ENCODE measurements at places on chromosomes 11 and 22.

DNA sequence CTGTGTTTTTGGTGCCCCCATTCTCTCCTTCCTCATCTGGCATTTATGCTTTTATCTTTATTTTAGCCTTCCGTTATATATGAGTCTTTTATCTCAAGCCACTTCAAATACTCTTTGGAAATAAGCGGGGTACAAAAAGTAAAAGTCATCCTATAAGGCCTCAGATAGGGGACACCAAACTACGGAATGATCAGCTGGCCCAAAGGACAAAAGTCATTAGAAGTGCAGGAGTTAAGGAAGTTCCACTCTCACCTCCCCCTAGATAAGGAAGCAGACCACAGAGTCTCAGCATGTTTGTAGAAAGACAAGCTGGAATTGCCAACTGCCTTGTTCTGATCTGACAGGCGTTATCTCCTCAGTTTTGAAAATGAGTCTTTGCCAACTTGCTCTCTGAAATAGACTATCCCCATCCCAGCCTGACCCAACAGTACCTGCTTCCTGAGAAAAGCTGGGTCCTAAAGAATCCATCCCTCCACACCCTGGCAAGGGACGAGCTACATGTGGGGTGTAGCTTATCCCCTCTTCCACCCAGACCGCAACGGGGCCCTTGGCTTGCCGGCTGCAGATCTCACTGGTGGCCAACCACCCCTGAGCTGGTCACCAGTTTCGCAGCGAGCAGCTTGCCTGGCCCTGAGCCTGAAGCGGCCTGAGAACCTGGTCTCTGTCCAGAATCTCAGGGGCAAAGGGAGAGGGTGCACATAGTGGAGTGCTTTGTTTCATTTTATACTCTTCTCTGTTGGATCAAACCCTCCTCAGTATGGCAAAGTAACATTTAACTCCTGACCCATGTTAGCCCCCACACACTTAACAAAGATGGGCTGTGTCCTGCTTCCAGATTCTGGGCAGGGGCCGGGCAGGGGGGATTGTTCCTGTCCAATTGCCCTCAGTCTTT is 13.8 kb downstream of the FADS2 start:
- DNase-seq, result no peak

GRCh38 chr11:80586464-80586863 is 1145.6 kb upstream of the TENM4 start:
- DNase-seq, result no peak

- peak; percentile 71 for DNase-seq
Measured at GRCh38 chr11:116415095-116415494, 357.7 kb downstream of the BUD13 start.

- no peak for DNase-seq
Measured at GRCh38 chr11:3206156-3206921, 12.3 kb downstream of the MRGPRG start.

- peak; percentile 52 for DNase-seq
Measured at GRCh38 chr11:44120169-44120568, 24.7 kb downstream of the EXT2 start.

GRCh38 chr22:43172191-43172590 is 14.7 kb downstream of the TTLL12 start:
- no peak for DNase-seq

DNA sequence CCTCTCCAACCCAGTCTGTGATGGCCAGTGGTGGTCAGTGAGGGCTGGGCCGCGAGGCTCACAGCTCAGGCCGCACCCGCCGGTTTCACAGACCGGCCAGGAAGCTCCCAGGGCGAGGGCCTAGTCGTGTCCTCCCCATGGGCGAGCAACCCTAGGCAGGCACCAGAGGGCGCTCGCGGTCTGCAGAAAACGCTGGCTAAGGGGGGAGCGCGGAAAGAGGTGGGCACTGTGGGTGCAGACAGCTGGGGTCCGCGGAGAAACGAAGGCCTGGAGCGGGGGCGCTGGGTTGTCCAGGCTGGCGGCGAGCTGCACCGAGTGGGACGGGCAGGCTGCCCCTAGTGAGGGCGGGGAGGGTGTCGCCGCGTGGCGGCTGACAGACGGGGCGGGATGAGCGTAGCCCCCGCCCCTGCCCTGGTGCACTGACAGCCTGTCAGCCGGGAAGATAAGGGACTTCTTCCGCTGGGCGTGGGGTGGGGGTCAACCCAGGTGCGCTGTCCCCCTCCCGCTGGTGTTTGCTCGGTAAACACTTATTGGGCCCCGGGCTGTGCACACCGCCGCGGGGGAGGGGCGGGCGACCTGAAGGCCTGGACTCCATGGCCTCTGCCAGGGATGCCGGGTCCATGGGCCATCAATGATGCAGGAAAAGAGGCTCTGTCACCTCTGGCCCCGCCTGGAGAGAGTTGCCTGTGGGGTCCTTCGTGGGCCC is 7.5 kb downstream of the GP1BB start:
- DNase-seq, result peak; percentile 87

GRCh38 chr11:27107548-27107947 is 66.9 kb downstream of the BBOX1 start:
- no peak for DNase-seq

GRCh38 chr11:72528121-72528520 is 93.8 kb upstream of the CLPB start:
- DNase-seq, result no peak

GRCh38 chr11:31872076-31872443 is 60.9 kb upstream of the PAX6 start:
- DNase-seq, result no peak

- DNase-seq, result no peak
Measured at GRCh38 chr22:37491559-37492427, 5.6 kb upstream of the MFNG start.

- DNase-seq, result no peak
Measured at GRCh38 chr11:77019976-77020595, 14.1 kb upstream of the B3GNT6 start.

DNA sequence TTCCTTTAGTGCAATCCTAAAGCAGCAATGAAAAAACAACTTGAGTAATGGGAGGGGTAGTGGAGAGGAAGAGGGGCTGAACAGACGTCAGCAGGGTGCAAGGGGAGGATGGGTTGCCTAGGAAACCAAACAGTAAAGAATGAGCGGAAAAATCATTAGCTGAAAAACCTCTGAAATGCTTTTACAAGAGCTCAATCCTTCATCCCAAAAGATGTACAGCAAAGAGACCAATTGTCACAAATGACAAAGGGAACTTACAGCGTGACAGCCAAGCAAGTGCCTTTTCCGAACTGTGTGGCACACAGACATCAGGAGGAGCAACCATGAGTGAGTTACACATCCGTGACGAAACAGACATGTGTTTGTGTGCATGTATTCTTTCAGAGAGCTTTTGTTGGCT is 104.6 kb downstream of the SIK3 start:
- peak; percentile 63 for DNase-seq

GRCh38 chr11:12754582-12755234 is 80.5 kb downstream of the TEAD1 start:
- DNase-seq, result no peak

DNA sequence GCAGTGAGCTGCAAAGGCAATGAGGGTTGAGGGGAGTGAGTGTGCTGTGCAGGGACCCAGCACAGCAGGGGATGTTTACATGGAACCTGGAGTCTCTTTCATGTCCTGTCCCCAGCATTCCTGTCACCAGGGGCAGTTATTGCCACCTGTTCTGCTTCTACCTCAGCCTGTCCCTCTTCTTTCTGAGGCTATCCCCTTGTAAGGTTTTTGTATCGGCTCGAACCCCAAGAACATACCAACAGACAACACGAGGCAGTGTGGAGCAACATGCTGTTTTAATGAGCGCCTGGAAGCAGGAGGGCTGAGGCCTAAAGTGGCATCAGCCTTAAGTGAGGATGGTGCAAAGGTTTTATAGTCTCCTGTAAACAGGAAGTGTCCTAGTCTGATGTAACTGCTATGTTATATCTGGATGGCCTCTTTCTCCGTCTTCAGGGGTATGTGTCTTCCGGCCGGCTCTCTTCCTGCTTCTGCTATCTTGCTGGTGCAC is 3.9 kb downstream of the SCGB2A2 start:
- DNase-seq, result peak; percentile 27

- no peak for DNase-seq
Measured at GRCh38 chr11:68251765-68252164, 20.0 kb downstream of the C11orf24 start.

DNA sequence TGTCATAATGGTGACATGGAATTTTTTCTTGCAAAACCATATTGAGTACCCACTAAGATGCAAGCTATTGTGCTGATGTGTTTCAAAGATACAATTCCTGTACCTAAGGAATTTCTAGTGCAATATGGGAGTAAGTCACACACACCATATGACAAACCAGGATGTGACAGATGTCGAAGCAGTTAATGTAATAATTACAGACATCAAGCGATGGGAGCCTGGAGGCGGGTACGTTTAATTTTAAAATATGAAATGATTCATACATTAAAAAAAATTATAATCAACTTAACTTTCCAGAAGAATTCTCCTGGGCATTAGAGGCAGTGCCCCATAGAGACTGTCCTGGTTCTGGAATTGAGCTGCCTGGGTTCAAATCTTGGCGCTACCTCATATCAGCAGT is 6.0 kb downstream of the SYCE3 start:
- DNase-seq, result no peak

DNA sequence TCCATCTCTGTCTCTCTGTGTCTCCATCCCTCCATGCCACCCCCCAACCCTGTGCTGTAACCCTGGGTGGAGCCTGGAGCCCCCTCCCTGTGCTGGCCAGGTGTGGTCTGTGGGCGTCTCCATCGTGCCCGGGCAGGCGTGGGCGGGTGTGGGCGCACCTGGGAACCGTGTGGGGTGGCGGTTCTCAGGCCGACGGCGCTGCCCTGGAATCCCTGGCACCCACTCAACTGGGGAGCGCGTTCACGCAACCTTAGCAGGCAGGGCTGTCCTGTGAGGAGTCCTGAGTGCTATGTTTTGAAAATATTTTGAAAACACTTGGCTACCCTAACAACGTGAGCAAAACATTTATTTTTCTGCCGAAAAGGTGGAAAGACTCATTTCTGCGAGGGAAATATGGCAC is 4.7 kb downstream of the TNNT3 start:
- DNase-seq, result no peak

- DNase-seq, result no peak
Measured at GRCh38 chr11:60996381-60997138, 25.1 kb downstream of the CD6 start.

DNA sequence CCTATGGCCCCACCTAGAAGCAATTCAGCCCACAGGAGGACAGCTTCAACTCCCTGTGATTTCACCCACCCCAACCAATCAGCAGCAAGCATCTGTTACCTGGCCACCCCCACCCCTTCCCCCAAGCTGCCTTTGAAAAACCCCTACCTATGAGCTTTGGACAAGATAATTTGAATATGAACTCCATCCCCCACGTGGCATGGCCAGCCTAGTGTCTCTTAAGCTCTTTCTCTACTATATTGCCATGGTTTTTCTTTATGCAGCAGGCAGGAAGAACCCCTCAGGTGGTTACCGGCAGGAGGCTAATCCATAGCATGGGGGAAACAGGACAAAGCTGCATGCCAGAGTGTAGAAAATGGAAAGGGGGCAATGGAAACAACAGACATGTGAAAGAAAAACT is 29.0 kb downstream of the CTSC start:
- peak; percentile 92 for DNase-seq

DNA sequence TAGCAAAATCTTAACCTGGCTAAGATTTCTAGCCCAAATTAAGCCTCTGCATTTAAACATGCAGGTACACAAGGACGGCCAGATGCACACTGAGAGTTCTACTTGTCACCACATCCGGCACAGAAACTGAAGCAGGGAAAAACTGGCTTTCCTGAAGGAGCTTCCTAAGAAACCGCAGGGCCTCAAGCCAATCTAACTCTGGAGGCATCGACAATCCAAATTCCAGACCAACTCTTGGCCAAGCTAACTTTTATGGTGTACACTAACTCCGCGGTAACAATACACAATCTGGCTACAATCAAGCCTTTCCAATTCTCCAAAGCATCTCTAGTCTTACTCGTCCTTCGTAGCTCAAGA is 1.2 kb downstream of the MSANTD2 start:
- DNase-seq, result peak; percentile 56

GRCh38 chr11:44789496-44789895 is 62.7 kb downstream of the TSPAN18 start:
- no peak for DNase-seq

- DNase-seq, result no peak
Measured at GRCh38 chr11:8838248-8838647, 72.7 kb upstream of the AKIP1 start.

- DNase-seq, result peak; percentile 40
Measured at GRCh38 chr22:42493393-42493792, 26.2 kb downstream of the RRP7A start.

DNA sequence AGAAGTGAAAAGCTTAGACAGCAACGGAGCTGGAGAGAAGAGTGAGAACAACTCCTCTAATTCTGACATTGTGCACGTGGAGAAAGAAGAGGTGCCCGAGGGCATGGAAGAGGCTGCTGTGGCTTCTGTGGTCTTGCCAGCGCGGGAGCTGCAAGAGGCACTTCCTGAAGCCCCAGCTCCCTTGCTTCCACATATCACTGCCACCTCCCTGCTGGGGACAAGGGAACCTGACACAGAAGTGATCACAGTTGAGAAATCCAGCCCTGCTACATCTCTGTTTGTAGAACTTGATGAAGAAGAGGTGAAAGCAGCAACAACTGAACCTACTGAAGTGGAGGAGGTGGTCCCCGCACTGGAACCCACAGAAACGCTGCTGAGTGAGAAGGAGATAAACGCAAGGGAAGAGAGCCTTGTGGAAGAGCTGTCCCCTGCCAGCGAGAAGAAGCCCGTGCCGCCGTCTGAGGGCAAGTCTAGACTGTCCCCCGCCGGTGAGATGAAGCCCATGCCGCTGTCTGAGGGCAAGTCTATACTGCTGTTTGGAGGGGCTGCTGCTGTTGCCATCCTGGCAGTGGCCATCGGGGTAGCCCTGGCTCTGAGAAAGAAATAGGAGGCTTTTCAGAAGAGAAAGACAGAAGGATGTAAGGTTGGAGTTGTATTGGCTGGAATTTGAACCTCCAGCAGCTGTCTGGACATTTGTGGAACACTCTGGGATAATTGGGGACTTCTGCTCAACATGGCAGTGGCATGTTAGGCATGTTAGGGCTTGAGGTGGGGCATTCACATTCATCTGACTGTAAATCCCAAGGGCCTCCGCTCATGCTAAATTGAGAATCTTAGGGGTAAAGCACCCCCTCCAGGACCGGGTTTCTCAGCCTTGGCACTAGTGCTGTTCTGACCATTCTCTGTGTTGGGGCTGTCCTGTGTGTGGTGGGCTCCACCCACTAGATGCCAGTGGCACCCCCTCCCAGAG is 47.1 kb downstream of the BID start:
- no peak for DNase-seq

DNA sequence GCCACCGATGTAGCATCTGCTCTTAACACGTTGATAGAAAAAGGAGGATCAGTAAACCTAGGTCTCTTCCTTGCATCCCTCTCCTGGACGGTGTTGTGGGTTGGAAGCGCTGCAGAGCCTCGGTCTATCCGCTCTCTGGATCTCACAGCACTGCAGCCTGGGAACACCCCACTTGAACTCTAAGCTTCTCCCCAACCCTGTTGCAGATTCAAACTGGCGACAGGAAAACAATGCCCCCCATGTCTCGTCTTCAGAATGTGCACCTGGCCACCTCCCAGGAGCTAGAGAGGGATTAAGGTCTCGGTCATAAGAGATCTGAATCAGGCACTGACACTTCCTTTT is 454 bp downstream of the TMEM218 start:
- DNase-seq, result peak; percentile 38

Data from GM23338 (cell line).